ENCODE measurements at places on chromosomes 5 and 9. TPM values are rescaled to one million over a fixed set of nuclear protein-coding genes. Genes with fewer than 3 reads are reported as not detected.

The TSSK1B gene
- total RNA-seq = 0.09 TPM

The MEGF10 gene
- total RNA-seq = 0.36 TPM

The LTC4S gene
- total RNA-seq = 1.1 TPM

The IFNA13 gene
- not detected for total RNA-seq

The ANKDD1B gene
- 0.09 TPM for total RNA-seq

The TIMD4 gene
- total RNA-seq = not detected

The PCDHB5 gene
- 0.56 TPM for total RNA-seq

The TLX3 gene
- not detected for total RNA-seq

The RNF20 gene
- 22.2 TPM for total RNA-seq

The NUTM2G gene
- not detected for total RNA-seq
